ENCODE measurements at places on chromosomes 5 and 9.

GRCh38 chr9:32398207-32398606, 13.8 kb downstream of the ACO1 start:
- DNase-seq = no peak

DNA sequence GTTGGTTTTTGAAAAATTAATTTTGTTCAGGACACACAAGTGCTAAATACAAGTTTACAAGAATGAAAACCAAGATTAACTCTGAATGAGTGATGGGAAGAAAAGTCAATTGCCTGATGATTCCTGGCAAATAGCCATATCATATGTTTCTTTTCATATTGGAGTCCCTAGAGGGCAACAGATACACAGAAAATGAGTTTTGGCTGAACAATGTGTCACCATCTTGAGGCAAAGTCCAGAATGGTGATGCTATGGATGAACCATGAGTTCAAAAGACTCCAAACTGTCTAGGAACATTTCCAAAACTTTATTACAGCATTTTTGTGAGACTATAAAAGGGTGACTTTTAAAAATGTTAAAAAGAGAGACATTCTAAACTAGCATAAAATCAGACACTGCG, 382.9 kb downstream of the TMEM161B start:
- DNase-seq = no peak

- no peak for DNase-seq
Measured at GRCh38 chr9:88922091-88922490, 69.2 kb upstream of the S1PR3 start.

GRCh38 chr9:137201205-137201868, 796 bp upstream of the TPRN start:
- no peak for DNase-seq

DNA sequence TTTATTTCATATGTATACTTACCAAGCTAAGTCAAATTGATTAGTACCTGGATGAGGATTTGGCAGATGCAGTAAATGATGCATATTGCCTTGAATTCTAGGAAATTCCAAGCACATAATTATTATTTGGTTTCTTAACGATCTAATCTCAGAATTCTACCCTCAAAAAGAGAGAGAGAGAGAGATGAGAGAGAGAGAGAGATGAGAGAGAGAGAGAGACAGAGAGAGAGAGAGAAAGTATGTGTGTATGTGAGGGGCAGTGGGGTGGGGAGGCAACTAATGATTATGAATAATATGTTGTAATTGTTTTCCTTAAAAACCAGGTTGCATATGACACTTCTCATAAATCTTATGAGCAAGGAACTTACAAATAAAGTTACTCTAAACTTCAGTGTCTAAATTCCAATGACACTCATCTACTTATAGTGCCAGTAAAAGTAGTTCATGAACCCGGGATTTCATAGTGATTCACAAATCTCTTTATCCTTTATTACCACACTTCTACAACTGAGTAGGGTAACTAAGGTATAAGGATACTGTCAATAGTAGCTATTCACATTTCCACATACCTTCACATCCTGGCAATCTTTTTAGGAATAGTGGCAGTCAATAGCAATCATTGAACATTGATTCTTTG, 60.5 kb upstream of the EDIL3 start:
- no peak for DNase-seq

GRCh38 chr9:114372921-114373448, 14.8 kb downstream of the AKNA start:
- no peak for DNase-seq

GRCh38 chr5:140143521-140144258, 18.0 kb downstream of the IGIP start:
- no peak for DNase-seq

- DNase-seq = no peak
Measured at GRCh38 chr5:55140908-55141665, 18.9 kb upstream of the GPX8 start.

GRCh38 chr9:22148876-22149637, 140.0 kb upstream of the CDKN2B start:
- DNase-seq = no peak

- no peak for DNase-seq
Measured at GRCh38 chr5:43207601-43208000, 15.6 kb downstream of the NIM1K start.

- DNase-seq = peak; percentile 49
Measured at GRCh38 chr5:14035859-14036503, 91.5 kb upstream of the DNAH5 start.

- DNase-seq = no peak
Measured at GRCh38 chr5:76942581-76942980, 10.3 kb upstream of the CRHBP start.
